ENCODE measurements at places on chromosomes 1 and 21. TPM values are rescaled to one million over a fixed set of nuclear protein-coding genes. Genes with fewer than 3 reads are reported as not detected.

GRCh38 chr1:35571263-35571662 is 1.9 kb upstream of the TFAP2E start:
- no peak overlapping the region for H3K27ac ChIP-seq
- peaks cover 24% of the 10 kb centered on the region for H3K4me1 ChIP-seq
- H3K36me3 ChIP-seq, result peaks cover 7% of the 10 kb centered on the region
- no peak for DNase-seq
- peaks cover 26% of the 10 kb centered on the region for H3K27me3 ChIP-seq

DNA sequence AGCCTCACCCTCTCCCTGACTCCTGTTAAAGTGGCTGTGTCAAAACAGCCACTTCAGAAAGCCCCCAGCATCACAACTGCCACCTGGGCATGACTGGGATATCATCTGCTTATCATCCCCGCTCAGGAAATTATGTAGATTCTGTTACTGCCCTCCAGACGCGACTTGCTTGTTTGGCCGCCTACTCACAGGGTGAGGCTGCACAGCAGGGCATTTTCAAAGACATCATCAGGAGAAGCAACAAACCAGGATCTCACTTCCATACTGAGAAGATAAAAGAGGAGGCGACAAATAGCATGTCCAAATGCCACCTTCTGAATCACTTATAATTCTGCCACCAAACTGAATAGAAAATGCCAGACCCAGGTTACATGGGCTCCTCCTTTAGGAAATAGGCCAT is 94.8 kb downstream of the MIS18A start:
- no peak for DNase-seq
- no peak overlapping the region for H3K4me3 ChIP-seq
- H3K27me3 ChIP-seq, result no peaks in the 10 kb centered on the region
- H3K27ac ChIP-seq, result no peak overlapping the region
- no peaks in the 10 kb centered on the region for H3K4me1 ChIP-seq
- H3K36me3 ChIP-seq, result no peaks in the 10 kb centered on the region

GRCh38 chr1:33560680-33561079 is 88.2 kb downstream of the ZSCAN20 start:
- DNase-seq, result no peak
- no peaks in the 10 kb centered on the region for H3K36me3 ChIP-seq
- H3K27me3 ChIP-seq, result no peaks in the 10 kb centered on the region
- no peak overlapping the region for H3K27ac ChIP-seq

DNA sequence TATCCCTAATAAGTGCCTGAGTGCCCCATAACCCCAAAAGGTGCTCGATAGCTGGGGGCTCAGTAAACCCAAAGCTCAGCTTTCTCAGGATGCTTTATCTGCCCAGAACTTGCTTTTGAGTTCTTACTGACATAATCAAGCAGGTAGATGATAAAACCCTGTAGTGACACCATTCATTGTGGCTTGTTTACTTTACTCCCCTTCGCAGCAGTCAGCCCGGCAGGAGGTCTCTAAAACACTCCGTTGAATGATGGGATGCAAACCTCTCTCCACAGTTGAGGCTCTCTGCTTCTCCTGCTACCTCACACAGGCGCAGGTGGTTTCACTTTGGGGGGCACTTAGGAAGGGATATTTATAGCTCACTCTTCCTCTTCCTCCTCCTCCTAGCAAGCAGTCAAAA is 349.4 kb downstream of the HLX start:
- H3K27me3 ChIP-seq, result no peaks in the 10 kb centered on the region
- H3K27ac ChIP-seq, result no peak overlapping the region
- no peaks in the 10 kb centered on the region for H3K36me3 ChIP-seq
- no peak for DNase-seq
- no peak overlapping the region for H3K4me3 ChIP-seq

DNA sequence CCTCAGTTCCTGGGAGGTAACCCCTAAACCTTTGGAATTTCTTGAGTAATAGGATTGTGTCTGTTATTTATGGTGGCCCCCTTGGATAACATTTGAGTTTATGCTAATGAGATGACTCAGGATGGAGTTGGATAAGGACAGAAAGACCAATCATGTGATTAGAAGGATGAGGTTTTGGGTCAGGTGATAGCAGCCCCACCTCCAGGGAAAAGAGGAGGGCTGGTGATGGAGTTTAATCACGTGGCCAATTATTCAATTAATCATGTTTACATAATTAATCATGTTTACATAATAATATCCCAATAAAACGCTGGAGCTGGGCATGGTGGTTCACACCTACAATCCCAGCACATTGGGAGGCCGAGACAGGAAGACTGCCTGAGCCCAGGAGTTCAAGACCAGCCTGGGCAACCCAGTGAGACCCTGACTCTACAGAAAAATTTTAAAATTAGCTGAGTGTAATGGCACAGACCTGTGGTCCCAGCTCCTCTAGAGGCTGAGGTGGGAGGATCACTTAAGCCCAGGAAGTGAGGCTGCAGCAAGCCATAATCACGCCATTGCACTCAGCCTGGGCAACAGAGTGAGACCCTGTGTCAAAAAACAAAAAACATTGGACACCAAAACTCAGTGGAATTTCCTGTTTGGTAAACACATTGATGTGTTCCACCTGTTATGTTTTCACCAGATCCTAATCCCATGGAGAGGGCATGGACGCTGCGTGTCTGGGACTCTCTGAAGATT is 73.3 kb downstream of the NUP210L start:
- no peak overlapping the region for H3K27ac ChIP-seq
- H3K36me3 ChIP-seq, result no peaks in the 10 kb centered on the region
- no peaks in the 10 kb centered on the region for H3K27me3 ChIP-seq
- H3K4me3 ChIP-seq, result no peak overlapping the region
- H3K4me1 ChIP-seq, result no peaks in the 10 kb centered on the region
- DNase-seq, result no peak

GRCh38 chr1:153507926-153508583 is 27.7 kb downstream of the S100A6 start:
- H3K27me3 ChIP-seq, result no peaks in the 10 kb centered on the region
- H3K27ac ChIP-seq, result peak overlapping the region; percentile 82
- DNase-seq, result no peak
- no peaks in the 10 kb centered on the region for H3K36me3 ChIP-seq
- peaks cover 8% of the 10 kb centered on the region for H3K4me1 ChIP-seq

GRCh38 chr1:44515416-44515815 is 110.4 kb downstream of the RNF220 start:
- H3K4me1 ChIP-seq, result no peaks in the 10 kb centered on the region
- H3K36me3 ChIP-seq, result no peaks in the 10 kb centered on the region
- no peak for DNase-seq
- no peak overlapping the region for H3K4me3 ChIP-seq
- H3K27me3 ChIP-seq, result no peaks in the 10 kb centered on the region
- H3K27ac ChIP-seq, result no peak overlapping the region

DNA sequence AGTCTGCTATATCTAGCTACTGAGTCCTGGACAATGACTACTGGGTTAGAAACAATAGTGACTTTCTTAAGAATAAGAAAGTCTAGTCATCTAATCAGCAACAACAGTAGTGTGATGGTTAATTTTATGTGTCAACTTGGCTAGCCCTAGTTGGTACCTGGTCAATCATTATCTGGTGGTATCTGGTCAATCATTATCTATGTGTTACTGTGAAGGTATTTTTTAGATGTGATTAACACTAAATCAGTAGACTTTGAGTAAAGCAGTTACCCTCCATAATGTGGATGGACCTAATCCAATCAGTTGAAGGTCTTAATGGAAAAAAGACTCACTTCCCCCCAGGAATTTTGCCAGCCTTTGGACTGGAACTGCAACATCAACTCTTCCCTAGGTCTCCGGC is 312.6 kb downstream of the SIPA1L2 start:
- no peaks in the 10 kb centered on the region for H3K36me3 ChIP-seq
- no peaks in the 10 kb centered on the region for H3K4me1 ChIP-seq
- no peak overlapping the region for H3K4me3 ChIP-seq
- DNase-seq, result no peak
- no peaks in the 10 kb centered on the region for H3K27me3 ChIP-seq

DNA sequence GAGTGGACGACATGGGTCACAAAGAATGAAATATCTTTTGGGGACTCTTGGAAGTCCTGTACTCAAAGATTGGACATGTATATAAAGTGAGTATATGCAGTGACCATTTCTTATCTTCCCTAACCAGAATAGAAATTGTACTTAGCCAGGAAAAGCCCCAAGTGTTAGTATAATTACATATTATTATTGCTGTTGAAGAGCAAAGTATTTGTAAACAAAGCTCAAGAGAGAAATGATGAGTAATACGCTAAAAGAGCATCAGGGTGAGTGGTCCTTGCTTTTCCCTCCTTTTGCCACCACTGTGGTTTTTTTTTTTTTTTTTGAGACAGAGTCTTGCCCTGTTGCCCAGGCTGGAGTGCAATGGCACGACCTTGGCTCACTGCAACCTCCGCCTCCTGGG is 6.4 kb upstream of the CGN start:
- H3K27me3 ChIP-seq, result no peaks in the 10 kb centered on the region
- no peak overlapping the region for H3K27ac ChIP-seq
- no peak for DNase-seq
- H3K4me1 ChIP-seq, result no peaks in the 10 kb centered on the region
- H3K4me3 ChIP-seq, result no peak overlapping the region

GRCh38 chr1:165753934-165754333 is 14.7 kb downstream of the TMCO1 start:
- H3K27ac ChIP-seq, result no peak overlapping the region
- H3K4me1 ChIP-seq, result peaks cover under 1% of the 10 kb centered on the region
- no peak overlapping the region for H3K4me3 ChIP-seq
- DNase-seq, result no peak
- H3K36me3 ChIP-seq, result peaks cover 90% of the 10 kb centered on the region
- no peaks in the 10 kb centered on the region for H3K27me3 ChIP-seq

- no peaks in the 10 kb centered on the region for H3K36me3 ChIP-seq
- no peaks in the 10 kb centered on the region for H3K4me1 ChIP-seq
- no peak for DNase-seq
These were observed 72.3 kb upstream of the ERG start for GRCh38 chr21:38570596-38570995.

- DNase-seq, result peak; percentile 76
- peak overlapping the region; percentile 93 for H3K4me3 ChIP-seq
- peak overlapping the region; percentile 91 for H3K27ac ChIP-seq
- H3K4me1 ChIP-seq, result peaks cover 80% of the 10 kb centered on the region
- no peaks in the 10 kb centered on the region for H3K27me3 ChIP-seq
These were observed 729 bp downstream of the NADK start for GRCh38 chr1:1777583-1777899.

DNA sequence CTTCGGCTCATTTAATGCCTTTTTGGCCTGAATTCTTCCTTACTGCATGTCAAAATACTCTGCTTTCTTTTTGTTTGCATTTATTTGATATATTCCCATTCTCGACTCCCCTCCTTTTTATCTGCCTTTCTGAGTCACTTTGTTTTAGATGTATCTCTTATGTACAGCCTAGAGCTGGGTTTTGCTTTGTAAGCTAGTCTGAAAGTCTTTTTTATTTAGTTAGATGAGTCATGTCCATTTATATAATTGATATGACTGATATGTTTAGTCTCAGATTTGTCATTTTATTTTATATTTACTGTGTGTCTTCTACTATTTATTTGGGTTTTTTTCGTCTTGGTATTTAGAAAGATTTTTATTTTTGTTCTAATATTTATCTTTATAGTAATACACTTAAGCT is 33.6 kb upstream of the GNG5 start:
- DNase-seq, result no peak
- H3K27me3 ChIP-seq, result no peaks in the 10 kb centered on the region
- H3K4me3 ChIP-seq, result no peak overlapping the region
- no peak overlapping the region for H3K27ac ChIP-seq
- H3K36me3 ChIP-seq, result peaks cover 4% of the 10 kb centered on the region

DNA sequence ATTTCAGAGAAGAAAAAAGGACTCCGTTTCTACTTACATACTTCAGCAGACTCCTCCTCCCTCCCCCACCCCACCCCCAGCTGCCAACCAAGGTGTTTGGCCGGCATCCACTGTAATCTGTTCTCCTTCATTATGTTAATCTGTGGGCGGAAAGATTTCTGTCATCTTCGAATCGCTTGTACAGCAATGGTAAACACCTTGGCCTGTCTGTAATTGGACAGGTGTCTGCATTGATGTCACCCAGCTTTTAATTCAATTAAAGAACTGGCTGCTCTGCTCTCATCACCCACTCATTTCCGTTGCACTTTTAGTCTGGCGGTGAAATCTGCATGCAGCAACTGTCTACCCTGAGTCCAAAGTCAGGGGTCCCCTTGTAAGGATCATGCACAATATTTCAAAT is 368.6 kb downstream of the USH2A start:
- H3K27me3 ChIP-seq, result no peaks in the 10 kb centered on the region
- H3K4me1 ChIP-seq, result no peaks in the 10 kb centered on the region
- no peak overlapping the region for H3K4me3 ChIP-seq
- no peaks in the 10 kb centered on the region for H3K36me3 ChIP-seq

DNA sequence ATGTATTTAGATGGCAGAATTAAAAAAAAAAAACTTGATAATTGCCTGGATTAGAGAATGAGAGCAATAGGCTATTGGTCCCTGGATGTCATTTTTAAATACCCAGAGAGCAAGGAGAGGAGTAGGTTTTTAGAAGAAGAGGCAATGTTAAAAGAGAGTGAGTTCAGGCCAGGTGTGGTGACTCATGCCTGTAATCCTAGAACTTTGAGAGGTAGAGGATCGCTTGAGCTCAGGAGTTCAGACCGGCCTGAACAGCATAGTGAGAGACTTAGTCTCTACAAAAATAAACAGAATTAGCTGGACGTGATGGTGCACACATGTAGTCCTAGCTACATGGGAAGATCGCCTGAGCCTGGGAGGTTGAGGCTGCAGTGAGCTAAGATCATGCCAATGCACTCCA is 15.9 kb upstream of the MUTYH start:
- DNase-seq, result no peak
- H3K4me3 ChIP-seq, result no peak overlapping the region
- H3K4me1 ChIP-seq, result peaks cover 12% of the 10 kb centered on the region
- peaks cover 11% of the 10 kb centered on the region for H3K36me3 ChIP-seq

DNA sequence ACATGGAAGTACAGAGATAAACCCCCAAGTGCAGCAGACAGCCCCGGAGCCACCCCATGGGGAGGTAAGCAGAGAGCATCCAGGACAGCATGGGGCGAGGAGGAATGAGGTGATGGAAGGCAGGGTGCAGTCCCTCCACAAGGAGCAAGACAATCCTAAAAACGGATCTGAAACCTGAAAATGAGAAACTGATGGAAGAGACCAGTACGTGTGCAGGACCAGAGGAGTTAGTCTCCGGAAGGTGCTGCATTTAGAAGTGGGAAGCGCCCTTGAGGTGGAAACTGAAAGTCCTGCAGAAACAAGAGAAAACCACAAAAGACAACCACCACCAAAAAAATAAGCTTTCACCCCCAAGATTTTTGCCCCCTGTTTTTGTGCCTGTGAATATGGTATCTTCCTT is 17.4 kb upstream of the DDOST start:
- H3K4me1 ChIP-seq, result no peaks in the 10 kb centered on the region
- no peak overlapping the region for H3K4me3 ChIP-seq
- no peak overlapping the region for H3K27ac ChIP-seq
- no peaks in the 10 kb centered on the region for H3K27me3 ChIP-seq
- no peaks in the 10 kb centered on the region for H3K36me3 ChIP-seq

- peaks cover 78% of the 10 kb centered on the region for H3K36me3 ChIP-seq
- no peak for DNase-seq
- no peak overlapping the region for H3K27ac ChIP-seq
- H3K4me3 ChIP-seq, result no peak overlapping the region
- peaks cover 16% of the 10 kb centered on the region for H3K4me1 ChIP-seq
These were observed 5.9 kb downstream of the IGSF8 start for GRCh38 chr1:160092366-160093068.

The F13B gene
- 1.5 TPM for total RNA-seq

The RXRG gene
- total RNA-seq, result not detected

The C8A gene
- total RNA-seq, result not detected

The GNAT2 gene
- not detected for total RNA-seq

The SRP9 gene
- total RNA-seq, result 269 TPM
